Erythroblast (primary cell): ENCODE measurements at places on chromosomes 12 and 14.

GRCh38 chr14:68109132-68109900, 289.7 kb downstream of the RAD51B start:
- DNase-seq: no peak

DNA sequence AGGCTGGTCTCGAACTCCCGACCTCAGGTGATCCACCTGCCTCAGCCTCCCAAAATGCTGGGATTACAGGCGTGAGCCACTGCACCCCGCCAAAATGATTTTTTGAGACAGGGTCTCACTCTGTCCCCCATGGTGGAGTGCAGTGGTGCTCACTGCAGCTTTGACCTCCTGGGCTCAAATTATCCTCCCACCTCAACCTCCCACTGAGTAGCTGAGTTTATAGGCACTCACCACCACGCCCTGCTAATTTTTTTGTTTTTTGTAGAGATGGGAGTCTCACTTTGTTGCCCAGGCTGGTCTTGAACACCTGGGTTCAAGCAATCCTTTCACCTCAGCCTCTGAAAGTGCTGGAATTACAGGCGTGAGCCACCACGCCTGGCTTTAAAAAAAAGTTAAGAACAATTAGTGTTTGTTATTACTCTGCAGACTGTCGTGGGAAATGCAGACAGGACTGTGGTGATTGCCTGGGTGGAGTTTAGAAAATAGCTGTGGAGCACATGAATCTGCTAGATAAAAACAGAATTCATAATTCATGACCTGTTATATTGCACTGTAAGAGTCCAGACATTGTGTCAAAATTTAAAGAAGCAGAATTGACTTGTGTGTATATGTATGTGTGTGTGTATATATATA, 9.2 kb upstream of the COX6A1 start:
- DNase-seq: no peak

DNA sequence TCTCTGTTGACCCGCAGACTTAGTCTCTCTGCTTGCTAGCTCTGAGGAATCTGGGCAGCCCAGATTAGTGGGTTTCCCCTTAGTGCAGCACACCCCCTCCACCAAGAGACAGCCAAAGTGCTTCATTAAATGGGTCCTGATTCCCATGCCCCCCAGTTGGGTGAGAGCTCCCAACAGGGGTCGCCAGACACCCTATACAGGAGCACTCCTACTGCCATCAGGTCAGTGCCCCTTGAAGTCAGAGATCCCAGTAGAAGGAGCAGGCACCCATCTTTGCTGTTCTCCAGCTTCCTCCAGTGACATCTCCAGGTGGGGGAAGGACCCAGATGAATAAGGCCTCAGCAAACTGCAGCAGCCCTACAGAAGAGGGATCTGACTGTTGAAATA, 36.7 kb upstream of the C14orf132 start:
- DNase-seq: no peak

DNA sequence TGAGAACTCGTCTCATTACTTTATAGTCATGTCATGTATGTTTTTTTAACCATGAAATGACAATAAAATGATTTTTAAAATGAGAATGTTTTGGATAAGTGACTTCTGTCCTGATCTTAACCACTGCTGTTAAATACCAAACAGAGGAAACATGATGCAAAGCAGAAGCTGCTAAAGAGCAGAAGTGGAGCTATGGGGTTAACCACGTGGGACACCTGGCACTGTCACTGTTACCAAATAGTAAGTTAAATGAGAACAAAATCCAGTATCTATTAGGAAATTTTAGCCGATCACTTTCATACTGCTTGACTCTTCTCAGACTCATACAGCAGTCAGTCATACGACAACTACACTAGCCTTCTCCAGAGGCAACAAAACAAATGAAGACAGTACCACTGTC, 82.4 kb downstream of the SCAF11 start:
- no peak for DNase-seq

GRCh38 chr12:103964805-103965204, 867 bp upstream of the TDG start:
- DNase-seq: no peak

- no peak for DNase-seq
These were observed 186.0 kb upstream of the BCL2L14 start for GRCh38 chr12:11884706-11885105.
